LHCN-M2 (cell line): ENCODE measurements at places on chromosomes 4 and X. TPM values are rescaled to one million over a fixed set of nuclear protein-coding genes. Genes with fewer than 3 reads are reported as not detected.

DNA sequence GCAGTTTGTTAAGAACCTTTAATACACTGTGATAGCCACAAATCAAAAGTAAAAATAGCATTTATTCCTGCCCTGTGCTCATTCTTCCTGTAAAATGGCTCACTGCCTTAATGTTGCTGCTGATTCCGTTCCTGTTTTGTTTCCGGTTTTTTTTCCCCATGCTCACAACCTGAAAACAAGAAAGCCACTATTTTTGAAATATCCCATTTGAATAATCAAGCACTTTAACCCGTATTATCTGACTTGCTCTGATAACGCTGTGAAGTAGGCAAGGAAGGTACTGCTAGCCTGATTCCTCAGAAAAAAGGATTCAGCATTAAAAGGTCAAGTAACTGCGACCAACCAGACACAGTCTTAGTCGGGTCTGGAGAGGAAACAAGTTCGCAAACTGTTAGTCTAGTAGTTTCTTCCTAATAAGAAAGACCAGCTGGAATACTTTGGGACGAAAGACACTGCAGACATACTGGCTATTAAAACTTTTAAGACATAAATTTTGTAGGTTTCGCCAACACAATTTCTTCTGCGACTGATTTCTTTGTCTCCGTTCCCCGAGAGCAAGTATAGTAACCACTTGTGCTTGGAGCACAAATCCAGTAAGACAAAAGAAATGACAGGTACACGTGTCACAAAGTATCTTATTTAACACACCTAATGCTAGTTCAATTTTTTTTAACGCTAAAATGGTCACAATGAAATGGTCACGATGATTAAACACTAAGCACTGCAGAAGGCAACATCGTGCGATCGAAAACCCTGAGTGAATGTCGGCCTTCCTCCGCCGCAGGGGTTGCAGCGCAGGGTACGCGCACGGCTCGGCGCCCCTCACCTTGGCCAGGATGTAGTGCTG is 802 bp downstream of the COX18 start:
- DNase-seq = peak; percentile 38

GRCh38 chr4:169100670-169101101 is 90.6 kb upstream of the CBR4 start:
- DNase-seq = no peak

GRCh38 chrX:21255032-21255618 is 119.1 kb upstream of the CNKSR2 start:
- DNase-seq = no peak

DNA sequence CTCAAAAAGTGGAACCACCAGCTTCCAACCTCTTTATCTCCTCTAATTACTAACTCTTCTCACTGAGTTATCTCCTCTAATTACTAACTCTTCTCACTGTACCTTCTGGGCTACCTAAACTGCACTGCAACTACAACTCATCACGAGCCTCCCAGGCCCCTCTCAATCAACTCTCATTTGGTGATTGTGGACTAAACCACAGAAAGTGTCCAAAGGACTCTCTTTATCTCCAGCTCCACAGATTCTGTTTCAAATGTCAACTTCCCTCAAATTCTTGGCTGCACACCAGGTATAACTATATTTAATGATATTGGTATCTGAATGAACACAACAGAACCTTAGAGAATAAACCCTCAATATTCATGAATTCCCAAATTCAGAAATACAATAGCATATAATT is 182.9 kb downstream of the MAML3 start:
- DNase-seq = no peak

Gene HTN3
- total RNA-seq = not detected in 2 replicates

Gene PORCN
- 100 and 122 TPM in 2 replicates for total RNA-seq

DNA sequence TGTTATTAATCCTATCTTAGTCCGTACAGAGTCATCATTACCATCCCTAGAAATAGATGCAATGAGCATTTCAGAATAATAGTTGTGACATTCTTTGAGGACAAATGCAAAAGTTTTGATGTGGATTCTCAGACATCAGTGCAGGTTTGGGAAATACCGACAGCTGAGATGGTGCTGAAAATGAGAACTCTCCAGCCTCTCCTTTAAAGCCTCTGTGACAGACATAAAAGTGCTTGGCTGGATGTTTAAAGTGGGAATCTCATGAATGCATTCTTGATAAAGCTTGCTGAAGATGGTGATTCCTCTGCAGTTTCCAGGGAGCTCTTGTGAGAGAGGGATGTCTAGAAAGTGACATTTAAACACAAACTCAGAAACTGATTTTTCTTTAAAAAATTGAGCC is 35.0 kb upstream of the SLC7A11 start:
- DNase-seq = peak; percentile 30

Gene SLITRK4
- 3.0 and 5.6 TPM in 2 replicates for total RNA-seq

Gene NPY5R
- total RNA-seq = not detected in 2 replicates

- peak; percentile 27 for DNase-seq
These were observed 40.7 kb downstream of the SPCS3 start for GRCh38 chr4:176360446-176360845.

Gene ADGRG4
- total RNA-seq = not detected in 2 replicates

- DNase-seq = peak; percentile 50
These were observed at the start of gene PPARGC1A for GRCh38 chr4:23889814-23890341. PPARGC1A (minus strand) TSS chr4:23890047; CDS start chr4:23889957, 90 bp downstream.

GRCh38 chr4:187258651-187259401 is 535.2 kb upstream of the FAT1 start:
- DNase-seq = no peak

Gene HSFX2
- not detected in 2 replicates for total RNA-seq

DNA sequence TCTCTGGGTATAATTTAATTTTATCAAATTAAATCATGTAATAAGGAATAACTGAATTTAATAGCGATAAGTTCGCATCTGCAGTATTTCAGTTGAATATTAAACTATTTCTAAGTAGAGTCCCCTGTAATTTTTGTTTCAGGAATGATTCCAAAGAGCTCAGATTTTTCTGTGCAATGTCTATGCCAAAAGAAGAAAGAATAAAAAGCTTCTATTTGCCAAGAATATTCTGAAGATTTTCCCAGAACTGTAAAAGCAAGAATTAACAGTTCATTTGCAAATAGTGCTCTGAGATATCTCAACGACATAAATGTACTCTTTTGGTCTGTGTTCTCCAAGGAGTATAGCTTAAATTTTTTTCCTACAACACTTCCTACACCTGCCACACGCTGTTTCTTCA is 1242.8 kb upstream of the DIAPH2 start:
- DNase-seq = no peak

Gene PPP1R3F
- total RNA-seq = 6.1 and 6.9 TPM in 2 replicates

- DNase-seq = peak; percentile 20
These were observed 59.9 kb downstream of the CHIC2 start for GRCh38 chr4:54004463-54004862.

- DNase-seq = peak; percentile 25
These were observed 4.3 kb downstream of the CXCL9 start for GRCh38 chr4:76003035-76003434.

Gene PAGE2B
- not detected in 2 replicates for total RNA-seq

Gene MAPK10
- 4.3 and 4.4 TPM in 2 replicates for total RNA-seq

DNA sequence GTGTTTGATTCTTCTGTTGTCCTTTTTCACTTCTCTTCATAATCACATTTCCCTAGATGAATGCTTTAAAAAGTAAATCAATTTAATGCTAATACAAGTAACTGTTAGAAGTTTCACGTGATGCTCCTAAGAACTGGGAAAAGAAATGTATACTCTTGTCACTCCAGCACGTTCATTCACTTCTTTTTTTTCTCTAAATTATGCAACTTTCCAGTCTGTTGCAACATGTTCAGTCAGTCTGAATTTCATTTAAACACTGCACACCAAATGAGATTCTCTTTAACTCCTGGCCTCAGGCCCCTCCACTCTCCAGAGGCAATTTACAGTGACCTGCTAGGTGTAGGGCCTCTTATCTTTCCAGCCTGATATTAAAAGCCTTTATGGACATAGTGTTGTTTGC is 321.9 kb downstream of the HS3ST1 start:
- no peak for DNase-seq

Gene PDE5A
- 1.6 TPM in 2 replicates for total RNA-seq

- no peak for DNase-seq
These were observed 7.4 kb upstream of the DYNLT3 start for GRCh38 chrX:37854748-37855147.

Gene CDKL2
- total RNA-seq = 0.06 and 1.0 TPM in 2 replicates

DNA sequence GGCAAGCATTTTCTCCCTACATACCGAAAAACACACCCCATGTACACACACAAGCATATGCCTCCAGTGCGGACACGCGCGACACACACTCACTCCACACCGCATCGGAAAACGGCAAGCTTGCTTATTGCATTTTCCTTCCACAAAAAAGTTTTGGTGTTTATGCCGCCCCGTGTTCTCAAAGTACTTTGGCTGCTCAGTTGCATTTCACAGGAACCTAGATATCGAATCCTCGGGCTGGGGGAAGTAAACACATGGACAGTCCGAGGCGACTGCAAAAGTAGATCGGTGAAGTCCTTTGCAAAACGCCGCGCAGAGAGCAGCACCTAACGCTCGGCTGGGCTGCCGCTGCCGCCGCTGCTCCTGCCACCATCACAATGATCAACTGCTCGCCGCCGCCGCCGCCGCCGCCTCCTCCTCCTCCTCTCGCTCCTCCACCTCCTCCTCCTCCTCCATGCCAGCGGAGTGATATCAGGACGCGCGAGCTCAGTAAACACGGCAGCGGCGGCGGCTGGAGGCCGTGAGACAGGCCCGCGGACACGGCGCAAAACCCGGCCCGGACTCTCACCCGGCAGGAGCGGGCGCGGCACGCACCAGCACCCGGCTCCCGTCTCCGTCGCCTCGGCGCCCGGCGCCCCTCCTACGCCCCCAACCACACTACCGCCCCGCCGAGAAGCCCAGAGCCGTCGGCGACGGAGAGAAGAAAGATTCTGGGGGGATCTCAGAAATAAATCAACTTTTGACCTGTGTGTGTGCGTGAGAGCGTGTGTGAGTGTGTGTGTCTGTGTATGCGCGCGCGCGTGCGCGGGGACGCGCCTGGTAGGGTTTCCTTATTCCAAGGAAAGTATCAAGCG is at the start of gene MAML3:
Gene MAML3 (minus strand): TSS at position 467 of the 854 bp plus-strand sequence. CDS start 857 bp downstream, outside the sequence.
- peak; percentile 92 for DNase-seq

DNA sequence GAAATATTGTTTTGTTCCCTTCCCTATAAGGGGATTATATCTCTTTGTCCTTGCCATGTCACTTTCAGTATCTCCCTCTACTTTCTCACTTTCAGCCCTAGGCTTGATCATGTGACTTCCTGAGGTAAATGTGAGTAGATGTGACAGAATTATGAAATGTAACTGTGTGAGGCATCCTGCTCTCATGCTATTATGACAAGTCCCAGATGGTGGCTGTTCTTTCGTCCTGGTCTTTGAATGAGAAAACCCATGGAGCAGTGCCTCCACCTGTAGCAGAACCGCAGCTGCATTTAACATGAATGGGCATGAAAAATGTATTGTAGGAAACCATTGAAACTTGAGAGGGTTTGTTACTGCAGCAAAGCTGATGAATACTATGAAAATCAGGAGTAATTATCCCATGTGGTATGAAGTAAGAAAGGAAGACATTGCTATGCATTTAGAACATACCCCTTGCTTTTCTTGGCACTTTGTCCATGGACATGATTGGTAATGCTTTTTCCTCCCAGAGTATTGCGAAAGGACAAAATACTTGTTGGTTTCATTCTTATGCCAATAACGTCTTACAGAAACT is 202.2 kb upstream of the GPRIN3 start:
- peak; percentile 14 for DNase-seq

DNA sequence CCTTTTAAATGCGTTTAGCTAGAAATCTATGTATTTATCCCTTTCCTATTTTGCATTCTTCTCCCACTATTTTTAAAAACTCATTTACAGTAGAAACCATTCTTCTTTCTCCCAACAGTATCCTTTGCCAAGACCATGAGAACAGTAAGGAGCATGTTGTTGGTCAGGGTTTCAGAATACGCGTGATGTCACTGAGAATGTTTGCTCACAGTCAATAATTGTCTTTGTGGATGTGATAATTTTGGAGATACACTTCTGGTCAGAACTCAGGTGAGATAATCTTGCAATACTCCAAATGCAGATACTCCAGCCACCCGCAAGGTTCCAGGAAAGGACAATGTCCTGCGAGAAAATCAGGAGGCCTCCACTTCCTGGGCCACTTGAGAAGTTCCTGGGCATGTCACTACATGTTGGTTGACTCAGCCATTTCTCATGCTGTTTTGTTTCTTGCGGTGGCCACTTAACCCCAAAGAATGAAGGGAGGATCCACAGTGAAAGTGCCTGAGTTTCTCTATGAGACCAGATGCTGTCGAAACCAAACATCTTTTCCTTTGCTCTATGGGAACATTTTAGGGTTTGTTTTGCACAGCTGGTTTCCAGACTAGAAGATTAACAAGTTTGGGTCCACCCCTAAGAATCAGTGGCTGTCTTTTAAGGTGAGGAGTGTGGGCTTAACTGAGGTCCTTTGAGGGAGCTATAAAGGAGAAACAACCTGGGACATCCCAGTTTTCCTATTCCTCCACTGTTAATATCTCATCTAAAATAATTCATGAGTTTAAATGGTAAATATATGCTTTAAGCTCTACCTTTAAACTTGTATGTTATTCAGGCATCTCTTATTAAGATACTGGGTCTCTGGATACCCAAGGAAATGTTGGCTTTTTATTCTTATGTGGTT is 116.0 kb downstream of the SOWAHB start:
- DNase-seq = peak; percentile 99

- DNase-seq = no peak
These were observed 655.7 kb upstream of the INTU start for GRCh38 chr4:126976850-126977632.

GRCh38 chr4:159248384-159249178 is 145.7 kb downstream of the RAPGEF2 start:
- peak; percentile 87 for DNase-seq

Gene RNF150
- 0.29 and 0.45 TPM in 2 replicates for total RNA-seq

GRCh38 chr4:168695288-168695687 is 198.4 kb downstream of the PALLD start:
- peak; percentile 31 for DNase-seq

Gene BMP3
- total RNA-seq = under 0.01 and 0.17 TPM in 2 replicates

- no peak for DNase-seq
These were observed 74.7 kb downstream of the HCCS start for GRCh38 chrX:11185861-11186260.

- DNase-seq = no peak
These were observed 253.3 kb upstream of the ETNPPL start for GRCh38 chr4:109016200-109016599.

- no peak for DNase-seq
These were observed 63.0 kb downstream of the HADH start for GRCh38 chr4:108052558-108053120.

GRCh38 chr4:107999932-108000539 is 10.3 kb downstream of the HADH start:
- peak; percentile 8 for DNase-seq

DNA sequence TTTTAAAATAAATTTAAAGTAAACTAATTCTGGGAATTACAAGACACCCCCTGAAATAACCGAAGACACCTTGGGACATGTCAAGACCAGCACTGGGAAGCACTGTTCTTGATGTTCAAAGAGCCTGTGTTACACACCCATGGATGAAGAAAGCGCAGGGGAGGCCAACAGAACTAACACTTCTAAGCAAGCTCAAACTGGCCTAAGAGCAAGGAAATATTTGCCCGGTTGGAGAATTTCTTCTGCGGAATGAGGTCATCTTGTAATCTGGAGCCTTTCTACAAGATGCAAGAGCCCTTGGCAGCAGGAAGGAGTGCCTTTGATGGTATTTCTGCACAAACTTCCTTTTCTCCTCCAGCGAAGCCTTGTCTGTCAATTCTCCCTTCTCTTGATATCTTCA is 9.3 kb upstream of the EFHC2 start:
- no peak for DNase-seq
